ENCODE measurements at places on chromosomes 1 and 21.
A peak's percentile ranks its signal among the peaks of the same experiment; 100 is the strongest.

DNA sequence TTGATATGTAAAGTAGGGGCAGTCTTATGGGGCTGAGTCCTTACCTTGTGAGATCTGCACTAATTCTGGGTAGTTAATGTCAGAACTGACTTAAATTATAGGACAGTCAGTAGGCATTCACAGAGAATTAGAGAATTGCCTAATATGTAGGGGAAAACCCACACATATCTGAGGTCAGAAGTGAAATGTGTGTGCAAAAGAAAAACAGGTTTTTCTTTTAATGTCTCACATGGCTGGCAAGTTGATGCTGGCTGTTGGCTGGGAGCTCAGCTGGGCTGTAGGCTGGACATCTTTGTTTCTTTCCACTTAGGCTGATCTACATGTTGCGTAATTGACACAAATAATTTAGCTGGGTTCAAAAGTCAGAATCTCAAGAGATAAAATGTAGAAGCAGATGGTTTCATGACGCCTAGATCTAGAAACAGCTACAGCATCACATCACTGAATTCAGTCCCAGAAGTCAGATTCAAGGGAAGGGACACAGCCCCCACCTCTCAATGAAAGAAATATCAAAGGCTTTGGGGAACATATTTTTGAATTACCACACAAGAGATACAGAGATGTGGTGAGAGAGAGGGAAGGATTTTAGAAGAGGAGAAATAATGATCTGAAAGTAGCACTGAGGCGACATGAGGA lies 98.9 kb downstream of the TNFSF18 start:
- H3K4me1 ChIP-seq: peaks cover 5% of the 10 kb centered on the region
- H3K27me3 ChIP-seq: no peaks in the 10 kb centered on the region
- DNase-seq: no peak
- no peak overlapping the region for H3K4me3 ChIP-seq

DNA sequence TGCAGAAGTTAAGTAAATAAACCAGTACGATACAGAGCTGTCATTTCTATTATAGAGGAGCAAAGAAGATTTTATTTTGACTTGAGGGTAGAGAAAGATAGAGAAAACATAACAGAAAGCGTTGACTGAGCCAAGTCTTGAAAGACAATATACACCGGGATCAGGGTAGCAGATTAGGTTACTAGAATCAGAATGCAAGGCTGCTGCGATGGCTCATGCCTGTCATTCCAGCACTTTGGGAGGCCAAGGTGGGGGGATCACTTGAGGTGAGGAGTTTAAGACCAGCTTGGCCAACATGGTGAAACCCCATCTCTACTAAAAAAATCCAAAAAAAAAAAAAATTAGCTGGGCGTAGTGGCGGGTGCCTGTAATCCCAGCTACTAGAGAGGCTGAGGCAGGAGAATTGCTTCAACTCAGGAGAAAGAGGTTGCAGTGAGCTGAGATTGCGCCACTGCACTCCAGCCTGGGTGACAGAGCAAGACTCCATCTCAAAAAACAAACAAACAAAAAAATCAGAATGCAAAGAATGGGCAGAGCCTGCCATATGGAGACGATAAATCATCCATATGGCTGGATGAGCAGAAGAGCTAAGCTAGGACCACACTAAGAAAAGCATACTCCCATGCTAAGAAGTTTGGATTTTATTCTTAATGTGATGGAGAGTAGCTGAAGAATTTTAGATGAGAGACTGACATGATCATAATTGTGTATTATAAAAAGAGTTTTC lies 9.9 kb upstream of the ABCD3 start:
- H3K27me3 ChIP-seq: peaks cover 64% of the 10 kb centered on the region
- DNase-seq: no peak
- H3K4me3 ChIP-seq: no peak overlapping the region
- no peaks in the 10 kb centered on the region for H3K36me3 ChIP-seq
- H3K4me1 ChIP-seq: no peaks in the 10 kb centered on the region
- H3K27ac ChIP-seq: no peak overlapping the region

GRCh38 chr1:151641229-151641628 lies 29.4 kb downstream of the SNX27 start:
- H3K4me3 ChIP-seq: no peak overlapping the region
- peaks cover 39% of the 10 kb centered on the region for H3K4me1 ChIP-seq
- H3K27me3 ChIP-seq: no peaks in the 10 kb centered on the region
- no peak for DNase-seq
- H3K27ac ChIP-seq: no peak overlapping the region

- H3K27me3 ChIP-seq: no peaks in the 10 kb centered on the region
- H3K36me3 ChIP-seq: no peaks in the 10 kb centered on the region
- no peak overlapping the region for H3K4me3 ChIP-seq
- H3K4me1 ChIP-seq: peaks cover 66% of the 10 kb centered on the region
Observed at GRCh38 chr1:31954607-31955283, 16.6 kb upstream of the PTP4A2 start.

DNA sequence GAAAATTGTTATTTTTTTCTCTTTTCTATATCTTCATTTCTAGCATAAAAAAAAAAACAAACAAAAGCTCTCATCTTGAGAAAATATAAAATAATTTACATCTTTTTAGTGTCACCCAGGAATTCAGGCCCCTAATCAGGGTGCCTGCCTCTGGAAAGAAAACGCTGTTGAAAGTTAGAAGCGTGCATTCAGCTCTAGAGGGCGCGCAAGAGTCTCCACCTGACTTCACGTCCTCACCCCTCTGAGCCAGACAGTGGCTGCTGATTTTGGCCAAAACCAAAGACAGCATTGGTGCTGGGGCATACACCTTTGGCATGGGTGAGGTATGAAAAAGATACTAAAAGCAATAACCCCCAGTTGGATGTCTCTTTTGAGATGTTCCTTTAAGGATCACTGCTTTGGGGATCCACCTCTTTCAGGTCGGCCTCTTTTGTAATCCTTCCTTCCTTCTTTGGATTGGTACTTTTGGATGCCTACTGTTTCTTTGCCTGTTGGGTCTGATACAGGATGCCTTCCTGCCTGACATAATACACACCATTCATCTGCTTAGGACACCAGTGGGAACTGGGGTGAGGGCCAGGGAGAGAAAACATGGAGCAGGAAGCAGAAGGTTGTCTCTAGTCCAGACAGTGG lies 77.6 kb upstream of the CHRM3 start:
- no peak overlapping the region for H3K4me3 ChIP-seq
- no peaks in the 10 kb centered on the region for H3K4me1 ChIP-seq
- no peak for DNase-seq

GRCh38 chr1:185853739-185854138 lies 119.5 kb downstream of the HMCN1 start:
- no peak overlapping the region for H3K27ac ChIP-seq
- no peaks in the 10 kb centered on the region for H3K27me3 ChIP-seq
- no peak for DNase-seq
- H3K36me3 ChIP-seq: no peaks in the 10 kb centered on the region

DNA sequence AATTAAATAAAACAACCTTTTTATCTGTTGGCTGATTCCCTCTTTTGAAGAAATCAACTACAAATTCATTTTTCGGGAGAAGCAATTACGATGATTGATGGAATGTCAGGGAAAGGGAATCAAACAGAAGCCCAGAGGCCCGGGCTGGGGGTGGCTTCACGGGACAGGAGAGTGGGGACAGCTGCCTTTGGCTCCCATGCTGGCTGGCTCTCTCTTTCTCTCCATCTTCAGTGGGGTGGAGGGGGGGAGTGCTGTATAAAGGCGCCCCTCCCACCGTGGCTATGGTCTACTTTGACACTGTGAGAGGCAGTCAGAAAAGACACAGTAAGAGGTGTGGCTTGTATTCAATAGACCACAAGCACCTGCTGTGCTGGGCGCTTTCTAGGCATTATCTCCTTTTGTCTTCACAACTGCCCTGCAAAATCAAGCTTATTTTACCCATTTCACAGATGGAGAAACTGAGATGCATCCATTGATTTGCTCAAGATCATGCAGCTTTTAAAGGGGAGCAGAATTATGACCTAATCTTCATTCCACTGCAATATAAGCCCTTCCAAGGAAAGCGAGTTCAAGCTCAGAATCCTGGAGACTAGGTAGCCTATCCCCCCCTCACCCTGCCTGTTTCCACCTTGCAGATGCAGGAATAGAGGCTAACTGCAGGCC lies 92.9 kb downstream of the GRIK3 start:
- DNase-seq: no peak
- no peaks in the 10 kb centered on the region for H3K36me3 ChIP-seq
- H3K27me3 ChIP-seq: peaks cover 50% of the 10 kb centered on the region

DNA sequence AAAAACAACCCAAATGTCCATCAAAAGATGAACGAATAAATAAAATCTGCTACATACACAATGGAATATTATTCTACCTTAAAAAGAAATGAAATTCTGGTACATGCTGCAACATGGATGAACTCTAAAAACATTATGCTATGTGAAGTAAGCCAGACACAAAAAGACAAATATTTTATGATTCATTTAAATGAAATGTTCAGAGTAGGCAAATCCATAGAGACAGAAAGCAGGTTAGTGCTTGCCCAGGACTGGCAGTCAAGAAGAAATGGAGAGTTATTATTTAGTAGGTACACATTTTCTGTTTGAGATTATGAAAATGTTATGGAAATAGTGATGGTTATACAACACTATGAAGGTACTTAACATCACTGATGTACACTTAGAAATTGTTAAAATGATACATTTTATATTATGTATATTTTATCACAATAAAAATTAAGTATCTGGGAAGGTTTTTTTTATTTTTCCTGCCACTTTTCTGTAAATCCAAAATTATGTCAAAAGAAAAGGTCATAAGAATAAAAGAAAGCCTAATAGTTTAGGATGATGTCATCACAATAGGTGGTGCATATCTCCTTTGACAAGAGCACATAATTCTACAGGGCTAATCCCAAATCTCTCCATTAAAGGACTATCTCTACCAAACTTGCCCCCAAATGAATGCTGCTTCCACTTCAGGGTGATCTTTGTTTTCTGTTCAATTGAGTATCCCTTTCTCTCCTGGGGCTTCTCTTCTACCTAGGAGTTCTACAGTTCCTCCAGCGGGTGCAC lies 40.2 kb upstream of the FCER1A start:
- H3K27ac ChIP-seq: no peak overlapping the region
- H3K4me1 ChIP-seq: peaks cover 8% of the 10 kb centered on the region
- DNase-seq: no peak
- no peak overlapping the region for H3K4me3 ChIP-seq

DNA sequence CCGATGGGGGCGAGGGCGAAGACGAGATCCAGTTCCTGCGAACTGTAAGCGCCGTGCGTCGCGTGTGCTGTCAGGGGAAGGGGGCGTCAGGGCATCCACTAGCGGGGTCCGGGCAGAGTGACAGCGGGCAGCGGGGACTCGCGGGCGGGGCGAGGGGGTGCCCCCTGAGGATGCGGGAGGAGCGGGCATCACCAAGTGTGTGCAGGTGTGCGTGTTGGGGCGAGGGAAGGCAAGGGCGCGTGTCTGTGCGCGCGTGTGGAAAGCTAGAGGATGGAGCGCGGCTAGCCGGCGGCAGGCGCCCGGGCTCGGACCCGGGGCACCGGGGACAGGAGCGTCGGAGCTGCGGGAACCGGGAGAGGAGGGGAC lies 525 bp downstream of the RYR2 start:
- DNase-seq: no peak
- peaks cover 19% of the 10 kb centered on the region for H3K27me3 ChIP-seq
- H3K4me3 ChIP-seq: no peak overlapping the region
- H3K27ac ChIP-seq: no peak overlapping the region
- no peaks in the 10 kb centered on the region for H3K36me3 ChIP-seq

GRCh38 chr1:180946541-180947498 lies 34.1 kb downstream of the KIAA1614 start:
- DNase-seq: no peak
- H3K4me1 ChIP-seq: no peaks in the 10 kb centered on the region
- H3K27me3 ChIP-seq: no peaks in the 10 kb centered on the region
- H3K4me3 ChIP-seq: no peak overlapping the region
- H3K36me3 ChIP-seq: peaks cover 4% of the 10 kb centered on the region

- no peak overlapping the region for H3K27ac ChIP-seq
- H3K27me3 ChIP-seq: peaks cover 74% of the 10 kb centered on the region
- peaks cover 7% of the 10 kb centered on the region for H3K4me1 ChIP-seq
- H3K36me3 ChIP-seq: peaks cover 1% of the 10 kb centered on the region
- peak overlapping the region; percentile 63 for H3K4me3 ChIP-seq
- DNase-seq: no peak
Observed at GRCh38 chr1:6423321-6423999, 1.1 kb upstream of the ESPN start.

DNA sequence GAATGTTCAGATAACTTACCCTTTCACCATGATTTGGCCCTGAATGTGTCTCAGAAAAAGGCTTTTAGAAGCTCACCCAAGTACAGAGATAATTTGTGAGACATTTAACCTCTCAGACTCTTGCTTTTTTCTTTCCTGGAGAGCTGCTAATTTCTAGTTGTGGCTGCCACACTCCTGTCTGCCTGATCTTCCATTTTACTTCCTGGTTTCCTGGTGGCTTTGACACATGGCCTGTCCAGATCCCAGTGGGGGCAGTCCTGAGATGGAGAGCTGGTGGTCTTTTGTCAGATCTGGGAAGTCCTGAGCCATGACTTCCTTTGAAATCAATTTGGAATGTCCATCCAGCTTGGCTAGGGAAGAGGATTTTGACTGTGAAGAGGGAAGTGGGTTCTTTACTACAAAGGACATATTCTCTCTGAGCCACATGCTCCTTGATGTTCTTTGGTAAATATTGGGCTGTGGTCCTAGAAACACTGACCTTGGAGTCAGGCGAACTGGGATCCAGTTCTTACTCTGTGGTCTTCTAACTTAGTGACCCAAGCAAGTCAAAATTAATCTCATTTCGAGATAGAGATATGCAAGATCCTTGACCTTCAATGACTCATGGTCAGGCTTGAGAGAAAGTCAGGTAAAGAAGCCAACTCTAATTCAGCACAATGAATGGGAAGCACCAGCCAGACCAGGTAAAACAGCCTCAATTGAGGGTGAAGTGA lies 78.0 kb upstream of the HSD17B7 start:
- H3K4me1 ChIP-seq: no peaks in the 10 kb centered on the region
- no peaks in the 10 kb centered on the region for H3K36me3 ChIP-seq
- no peak for DNase-seq

- no peak overlapping the region for H3K27ac ChIP-seq
- DNase-seq: no peak
Observed at GRCh38 chr1:205693421-205693991, 13.2 kb upstream of the SLC45A3 start.

- H3K36me3 ChIP-seq: peaks cover 6% of the 10 kb centered on the region
- H3K27ac ChIP-seq: no peak overlapping the region
- H3K4me3 ChIP-seq: no peak overlapping the region
- no peak for DNase-seq
- no peaks in the 10 kb centered on the region for H3K27me3 ChIP-seq
Observed at GRCh38 chr1:41618066-41618825, 133.8 kb upstream of the EDN2 start.

GRCh38 chr1:5374192-5374591 lies 618.0 kb downstream of the NPHP4 start:
- H3K27ac ChIP-seq: no peak overlapping the region
- H3K27me3 ChIP-seq: no peaks in the 10 kb centered on the region
- H3K4me1 ChIP-seq: peaks cover 15% of the 10 kb centered on the region
- H3K36me3 ChIP-seq: peaks cover 1% of the 10 kb centered on the region
- no peak overlapping the region for H3K4me3 ChIP-seq

DNA sequence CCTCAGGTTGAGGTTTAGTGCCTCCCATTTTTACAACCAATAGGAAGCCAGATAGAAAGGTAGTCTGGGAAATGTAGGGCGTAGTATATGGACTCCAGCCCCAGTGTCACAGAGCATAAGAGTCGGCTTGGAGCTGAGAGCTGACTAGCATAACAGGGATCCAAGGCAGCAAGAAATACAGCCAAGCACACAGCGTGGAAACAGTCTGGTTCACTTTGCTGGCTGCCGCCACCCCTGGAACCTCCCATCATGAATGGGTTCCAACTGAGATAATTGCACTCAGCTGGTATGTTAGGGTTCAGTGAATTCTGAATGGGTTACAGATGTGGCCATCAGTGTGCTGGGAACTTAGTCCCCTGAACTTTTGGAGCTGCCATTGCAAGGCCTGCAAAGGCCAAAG lies 76.7 kb upstream of the GPR88 start:
- peaks cover 37% of the 10 kb centered on the region for H3K36me3 ChIP-seq
- no peak overlapping the region for H3K4me3 ChIP-seq
- no peaks in the 10 kb centered on the region for H3K27me3 ChIP-seq
- H3K27ac ChIP-seq: no peak overlapping the region
